A172 (cell line): ENCODE measurements at places on chromosomes 2 and 18. TPM values are rescaled to one million over a fixed set of nuclear protein-coding genes. Genes with fewer than 3 reads are reported as not detected.

The ADGRF3 gene
- 0.07 and 0.12 TPM in 2 replicates for total RNA-seq

DNA sequence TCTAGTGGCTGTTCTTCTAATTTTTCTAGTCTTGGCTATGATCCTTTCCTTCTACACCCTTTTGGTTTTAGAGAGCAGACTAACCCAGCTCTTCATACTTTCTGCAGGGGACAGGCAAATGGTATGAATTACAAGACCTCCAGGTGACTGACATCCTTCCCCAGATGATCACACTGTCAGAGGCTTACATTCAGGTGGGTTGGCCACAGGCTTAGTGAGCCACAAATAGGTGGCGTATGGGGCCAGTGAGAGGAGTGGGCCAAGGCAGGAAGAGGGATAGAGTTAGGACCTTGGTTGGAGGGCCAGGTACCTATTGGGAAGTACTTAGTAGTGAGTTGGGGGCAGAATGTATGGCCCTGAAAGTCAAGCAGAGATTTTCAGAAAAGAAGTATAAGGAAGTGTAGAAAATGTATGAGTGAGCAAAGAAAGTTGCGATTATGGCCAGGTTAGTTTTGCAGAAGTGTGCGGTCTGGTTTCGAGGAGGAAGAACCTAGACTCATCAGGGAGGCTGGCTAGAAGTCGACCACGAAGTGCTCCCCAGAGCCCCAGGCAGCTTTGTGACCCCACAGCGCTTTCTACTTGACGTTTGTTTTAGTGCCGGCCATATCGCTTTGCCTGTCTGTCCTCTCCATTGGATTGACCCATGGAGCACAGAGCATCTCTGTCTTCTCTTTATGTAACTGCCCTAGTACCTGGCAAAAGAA lies 20.0 kb downstream of the SFTPB start:
- DNase-seq, result no peak

GRCh38 chr18:2932247-2933181 lies 80.4 kb downstream of the LPIN2 start:
- DNase-seq, result peak; percentile 60

DNA sequence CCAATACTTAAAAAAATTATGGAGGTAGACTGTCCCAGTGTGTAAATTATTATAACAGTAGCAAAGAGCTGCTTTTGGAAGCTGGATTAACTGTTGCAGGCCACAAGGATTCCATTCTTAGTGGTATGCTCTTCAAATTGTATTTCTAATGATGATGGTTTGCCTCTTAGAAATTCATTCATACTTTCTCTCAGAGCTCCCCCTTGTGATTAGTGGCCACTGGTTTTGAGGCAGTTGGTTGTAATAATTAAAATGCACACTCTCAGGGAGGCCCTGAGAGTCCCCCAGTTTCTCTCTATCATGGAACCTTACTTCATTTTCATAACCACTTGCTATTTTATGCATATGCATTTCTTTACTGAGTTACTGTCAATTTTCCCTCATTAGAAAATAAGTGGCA lies 122.5 kb downstream of the PLA2R1 start:
- DNase-seq, result peak; percentile 20

DNA sequence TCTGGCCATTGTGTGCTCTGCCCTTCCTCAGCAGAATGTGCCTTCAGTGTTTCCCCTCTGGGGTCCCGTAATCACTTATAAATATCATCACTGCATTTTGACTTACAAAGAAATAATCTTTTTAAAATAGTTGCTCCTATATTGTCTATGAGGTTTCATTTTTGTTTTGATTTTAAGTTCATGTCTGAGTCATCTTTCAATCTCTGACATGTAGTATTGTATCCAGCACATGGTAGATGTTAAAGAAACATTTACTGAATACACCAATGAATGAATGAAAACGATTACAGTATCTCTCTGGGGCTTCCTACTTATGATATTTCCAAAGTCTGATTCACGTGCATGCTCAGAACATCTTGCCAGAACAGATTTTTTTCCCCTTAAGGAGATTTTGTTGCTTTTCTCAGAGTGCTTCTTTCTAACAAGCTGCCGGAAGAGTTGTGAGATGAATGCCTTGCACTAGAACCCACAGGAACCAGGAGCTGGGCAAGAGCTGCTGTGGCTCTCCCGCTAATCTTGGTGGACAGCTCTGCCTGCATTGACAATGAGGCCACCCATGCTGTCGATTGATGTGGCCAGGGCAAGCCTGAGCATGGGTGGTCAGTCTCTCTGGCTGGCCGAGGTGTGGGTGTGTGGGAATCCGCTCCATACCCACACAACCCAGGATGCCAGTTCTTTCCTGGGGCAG lies 199.4 kb downstream of the CYRIA start:
- no peak for DNase-seq
